NCI-H187 treated with DMSO at 0.1 percent for 48 hours (cell line): ENCODE measurements at places on chromosomes 3 and 15.

DNA sequence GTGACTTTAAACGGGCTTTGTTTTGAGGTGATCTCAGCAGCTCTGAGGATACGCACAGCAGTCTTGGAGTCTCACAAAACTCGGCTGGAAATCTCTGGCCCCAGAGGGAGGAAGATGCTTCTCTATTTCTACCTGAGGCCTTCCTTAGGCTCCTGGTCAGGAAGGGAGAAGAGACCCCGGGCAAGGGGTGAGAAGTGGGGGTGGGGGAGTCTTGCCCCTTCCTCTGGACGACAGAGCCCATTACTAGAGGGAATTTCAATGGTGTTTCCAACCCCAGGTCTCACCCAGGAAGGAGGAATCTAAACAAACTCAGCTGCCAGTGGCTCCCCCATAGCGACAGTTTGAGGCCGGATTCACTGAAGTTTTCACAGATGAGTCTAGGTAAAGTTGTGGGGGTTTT, 37.4 kb upstream of the PCSK6 start:
- DNase-seq: no peak

DNA sequence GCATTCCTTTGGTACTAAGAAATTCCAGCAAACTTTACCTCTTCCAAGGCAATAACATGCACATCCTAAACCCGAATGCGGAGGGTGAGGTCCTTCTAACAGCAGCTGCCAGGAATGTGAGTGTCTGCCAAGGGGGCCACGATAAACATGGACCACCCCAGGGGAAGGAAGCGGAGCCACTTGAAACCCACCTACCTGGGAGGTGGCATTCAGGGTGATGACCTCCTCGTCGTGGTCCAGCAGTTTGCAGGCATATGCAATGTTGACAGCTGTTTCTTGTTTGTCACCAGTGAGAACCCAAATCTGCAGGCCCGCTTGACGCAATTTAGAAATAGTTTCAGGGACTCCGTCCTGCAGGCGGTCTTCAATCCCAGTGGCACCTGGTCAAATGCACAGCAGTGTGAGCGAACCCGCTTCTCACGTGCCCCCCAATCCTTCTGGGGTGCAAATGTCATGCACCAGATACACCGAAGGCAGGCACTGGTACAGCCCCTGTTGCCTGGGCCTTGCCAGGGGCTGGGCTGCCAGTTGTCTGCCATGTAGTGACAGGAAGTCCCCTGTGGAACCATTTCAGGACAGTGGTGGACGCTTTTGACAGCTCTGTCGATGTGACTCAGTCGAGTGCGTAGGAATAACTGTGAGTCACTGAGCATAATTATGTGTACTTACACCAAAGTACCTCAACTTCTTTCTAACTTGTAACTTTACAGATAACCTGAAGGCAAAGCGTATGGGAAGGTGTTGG, 161.2 kb downstream of the ATP10A start:
- DNase-seq: no peak

DNA sequence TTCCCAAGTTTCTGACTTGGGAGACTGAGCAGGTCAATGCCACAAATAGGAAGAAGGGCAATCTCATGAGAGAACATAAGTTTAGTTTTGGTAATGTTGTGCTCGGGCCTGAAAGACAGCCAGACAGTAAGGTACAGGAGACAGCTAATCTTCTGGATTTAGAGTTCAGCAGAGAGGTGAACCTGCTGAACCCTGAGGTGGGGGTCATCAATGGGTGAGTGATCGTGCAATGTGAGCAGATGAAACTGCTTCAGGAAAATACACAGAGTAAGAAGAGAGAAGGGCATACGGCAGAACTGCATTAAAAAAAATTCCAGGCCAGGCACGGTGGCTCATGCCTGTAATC, 23.3 kb downstream of the RUBCN start:
- DNase-seq: no peak

DNA sequence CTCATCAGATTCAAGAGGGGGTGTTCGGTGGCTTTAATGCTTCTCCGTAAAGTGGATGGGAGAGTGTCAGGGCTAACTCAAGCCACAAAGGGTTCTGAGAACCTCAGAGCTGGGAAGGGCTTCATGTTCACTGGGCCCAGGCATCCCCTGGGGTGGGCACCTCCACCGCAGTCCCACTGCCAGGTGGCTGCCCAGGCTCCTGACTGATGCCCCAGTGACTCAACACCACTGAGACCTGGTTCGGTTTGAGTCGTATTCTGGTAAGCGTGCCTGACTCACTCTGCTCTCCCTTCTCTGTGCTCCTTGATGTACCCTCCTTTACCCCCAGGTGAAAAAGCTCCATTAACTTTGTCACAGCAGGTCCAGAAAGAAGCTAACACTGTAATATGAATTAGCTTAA, 304.6 kb downstream of the RPLP1 start:
- DNase-seq: no peak

GRCh38 chr15:29518442-29518841, 248.8 kb upstream of the NSMCE3 start:
- DNase-seq: no peak

DNA sequence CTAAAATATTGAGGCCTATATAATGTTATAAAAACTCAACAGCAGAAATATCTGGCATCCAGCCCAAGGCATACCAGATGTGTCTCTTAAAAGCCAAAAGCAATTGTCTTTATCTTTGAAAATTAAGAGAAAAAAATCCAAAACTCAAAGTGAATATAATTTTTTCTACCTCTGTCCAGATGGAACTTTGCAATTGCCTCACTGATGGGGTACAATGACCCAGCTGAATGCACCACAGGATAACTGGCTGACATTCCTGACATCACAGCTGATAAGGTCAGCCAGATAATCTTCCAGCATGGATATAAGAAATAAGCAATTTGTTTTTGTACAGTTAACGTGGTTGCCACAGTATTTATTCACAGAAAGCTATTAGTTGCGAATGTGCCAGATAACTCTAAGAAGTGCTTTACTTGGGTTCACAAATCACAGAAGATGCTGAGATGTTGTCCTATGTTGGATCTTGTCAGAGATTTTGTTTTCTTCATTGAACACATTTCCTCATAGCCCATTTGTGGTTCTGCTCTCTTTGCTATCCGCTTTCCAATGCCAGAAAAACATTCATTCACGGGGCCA, 566.9 kb upstream of the CCDC54 start:
- no peak for DNase-seq

GRCh38 chr15:49826640-49827234, 205.9 kb downstream of the DTWD1 start:
- DNase-seq: no peak

DNA sequence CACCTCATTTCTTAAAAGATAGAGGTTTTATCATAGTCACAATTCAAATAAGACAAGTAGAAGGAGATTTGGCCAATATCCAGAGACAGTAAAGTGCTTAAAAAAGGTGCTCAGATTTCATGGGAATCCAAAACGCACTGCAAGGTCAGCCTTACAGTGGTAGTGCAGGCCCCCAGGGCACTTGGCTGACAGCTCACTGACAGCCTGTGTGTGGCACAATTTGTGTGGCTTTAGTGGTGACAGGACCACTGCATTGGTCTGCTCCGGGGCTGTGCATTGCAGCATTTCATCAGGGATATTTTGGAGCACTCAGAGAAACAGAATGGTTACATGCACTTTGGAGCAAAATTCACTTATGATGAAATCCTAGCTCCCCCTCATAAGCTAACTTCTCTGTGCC, 544.3 kb downstream of the NTRK3 start:
- no peak for DNase-seq

GRCh38 chr3:111609700-111610099, 14.6 kb upstream of the ZBED2 start:
- DNase-seq: no peak

DNA sequence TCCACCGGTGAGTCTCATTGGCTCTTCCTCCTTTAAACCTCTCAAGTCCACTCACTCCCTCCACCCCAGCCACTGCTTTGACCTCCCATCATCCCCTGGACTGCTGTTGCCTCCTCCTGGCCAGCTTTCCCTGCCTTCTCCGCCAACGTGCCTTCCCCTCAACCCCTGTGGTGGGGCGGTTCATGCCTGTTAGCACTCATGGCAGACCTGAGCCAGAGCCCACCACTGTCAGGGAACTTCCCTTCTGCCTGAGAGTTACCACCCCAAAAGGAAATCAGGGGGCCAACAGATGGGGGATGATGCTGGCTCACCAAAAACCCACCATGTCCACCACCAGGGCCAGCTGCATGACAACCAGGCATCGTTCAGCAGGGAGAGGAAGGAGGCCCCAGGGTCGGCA, 44.2 kb upstream of the SLC6A1 start:
- no peak for DNase-seq

DNA sequence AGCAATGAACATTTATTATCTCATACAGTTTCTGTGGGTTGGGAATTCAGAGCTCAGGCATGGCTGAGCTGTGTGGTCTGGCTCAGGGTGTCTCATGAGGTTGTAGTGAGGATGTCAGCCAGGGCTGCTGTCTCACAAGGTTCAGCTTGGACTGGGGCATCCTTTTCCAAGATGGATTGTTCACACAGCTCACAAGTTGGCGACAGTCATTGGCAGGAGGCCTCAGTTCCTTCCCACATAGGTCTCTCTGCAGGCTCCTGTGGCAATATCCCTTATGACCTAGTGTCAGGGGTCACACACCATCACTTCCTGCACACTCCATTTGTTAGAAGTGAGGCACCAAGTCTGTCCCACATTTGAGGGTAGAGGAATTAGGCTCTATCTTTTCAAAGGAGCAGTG, 56.0 kb downstream of the RPLP1 start:
- no peak for DNase-seq

GRCh38 chr3:174854987-174855386, 4.1 kb upstream of the NAALADL2 start:
- DNase-seq: no peak

GRCh38 chr3:101271728-101272127, 48.6 kb downstream of the IMPG2 start:
- no peak for DNase-seq

DNA sequence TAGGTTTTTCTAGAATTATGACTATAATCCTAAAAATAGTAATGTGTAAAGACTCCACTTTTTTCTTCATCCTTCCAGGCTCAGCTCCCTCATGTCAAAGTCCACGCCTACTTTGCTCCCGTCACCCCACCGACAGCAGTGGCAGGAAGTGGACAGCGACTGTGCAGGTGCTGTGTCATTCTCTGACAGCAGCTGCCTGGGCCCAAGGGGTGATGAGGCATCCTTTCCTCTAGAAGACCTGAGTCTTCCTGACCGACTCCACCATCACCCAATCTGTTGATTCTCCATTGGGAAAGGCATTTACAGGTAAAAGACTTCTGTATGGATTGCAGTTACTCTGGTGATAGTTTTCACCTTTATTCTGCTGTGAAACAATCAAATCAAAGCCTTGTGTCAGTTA, 54.8 kb downstream of the UBP1 start:
- no peak for DNase-seq

DNA sequence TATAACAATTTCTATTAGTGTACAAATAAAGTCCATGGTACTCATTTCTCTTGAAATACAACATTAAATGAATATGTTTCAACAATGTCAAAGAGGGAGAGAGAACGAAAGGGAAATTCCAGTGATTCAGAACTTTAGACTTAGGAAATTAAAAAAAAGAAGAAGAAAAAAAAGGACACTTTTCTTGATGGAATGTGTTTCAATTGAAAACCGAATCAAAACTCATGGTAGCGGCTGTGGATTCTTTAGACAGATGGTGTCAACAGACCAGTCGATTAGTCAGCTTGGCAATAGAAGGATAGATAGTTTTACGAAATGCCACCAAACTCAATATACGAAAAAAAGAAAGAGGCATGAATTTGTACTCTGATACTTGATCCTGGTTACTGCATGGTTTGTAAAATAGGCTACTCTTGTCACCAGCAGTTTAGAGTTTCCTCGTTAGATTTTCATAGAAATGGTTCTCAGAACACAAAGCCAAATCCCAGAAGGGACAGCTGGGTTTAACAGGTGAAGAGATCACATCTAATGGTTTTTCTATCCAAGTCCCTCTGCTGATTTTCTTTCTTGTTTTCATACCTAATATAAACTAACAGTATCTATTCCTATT, 793.5 kb downstream of the ROBO1 start:
- no peak for DNase-seq

GRCh38 chr3:196517162-196517800, 2.1 kb upstream of the SMCO1 start:
- no peak for DNase-seq

DNA sequence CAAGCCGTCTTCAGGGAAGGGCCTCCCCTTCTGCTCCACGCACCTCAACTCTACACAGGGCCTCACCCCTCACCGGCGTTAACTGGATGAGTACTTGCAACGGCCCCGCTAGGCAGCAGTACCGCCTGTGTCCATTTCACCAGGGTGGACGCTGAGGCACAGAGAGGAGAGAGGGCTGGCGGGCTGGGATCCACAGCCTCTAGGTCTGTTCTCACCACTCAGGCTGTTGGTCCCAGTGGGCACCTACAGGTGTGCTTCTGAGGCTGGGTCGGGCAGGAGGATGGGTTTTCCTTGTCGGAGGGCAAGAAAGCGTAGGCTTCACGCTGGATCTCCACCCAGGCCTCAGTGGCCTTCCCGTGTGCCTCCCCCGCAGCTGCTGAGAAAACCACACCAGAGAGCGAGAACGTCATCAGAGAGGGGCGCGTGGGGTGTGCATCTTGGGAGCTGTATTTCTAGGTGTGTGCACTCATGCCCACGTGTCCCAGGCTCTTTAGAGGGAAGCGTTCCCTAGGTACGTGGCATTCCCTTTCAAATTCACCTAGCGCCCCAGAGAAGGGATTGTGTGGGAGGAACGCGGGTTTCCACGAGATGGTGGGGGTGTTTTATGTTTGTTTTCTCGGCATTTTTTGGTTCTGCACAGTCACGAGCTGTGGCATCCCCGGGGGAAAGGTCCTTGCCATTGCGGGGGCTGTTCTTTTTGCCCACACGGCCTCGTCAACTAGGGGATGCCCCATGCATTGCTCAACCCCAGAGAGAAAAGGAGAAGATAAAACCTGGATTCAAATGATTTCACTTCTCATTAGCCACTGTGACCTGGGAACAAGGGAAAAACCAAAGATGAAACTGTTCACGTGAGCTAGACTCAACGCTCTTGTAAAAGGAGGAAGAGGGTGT, 67.7 kb downstream of the MGLL start:
- no peak for DNase-seq

- DNase-seq: peak; percentile 95
Observed at GRCh38 chr3:117696851-117697407, 987.4 kb downstream of the TUSC7 start.

DNA sequence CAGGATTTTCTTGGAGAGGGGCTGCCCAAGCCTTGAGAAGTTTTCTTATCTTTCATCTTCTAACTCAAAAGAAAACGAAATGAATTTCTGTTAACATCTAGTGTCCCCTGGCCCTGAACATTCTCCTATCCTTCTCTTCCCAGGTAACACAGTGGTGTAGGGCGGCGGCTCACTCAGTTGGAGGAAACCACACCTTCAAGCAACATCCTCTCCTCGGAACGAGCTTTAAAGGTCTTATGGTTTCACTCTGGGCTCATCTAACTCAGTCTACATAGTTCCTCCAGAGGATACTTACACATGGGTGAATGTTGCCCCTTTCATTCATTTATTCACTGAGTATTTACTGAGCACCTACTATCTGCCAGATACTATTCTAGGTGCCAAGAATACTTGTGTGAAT, 31.0 kb upstream of the KLHL6 start:
- DNase-seq: no peak

DNA sequence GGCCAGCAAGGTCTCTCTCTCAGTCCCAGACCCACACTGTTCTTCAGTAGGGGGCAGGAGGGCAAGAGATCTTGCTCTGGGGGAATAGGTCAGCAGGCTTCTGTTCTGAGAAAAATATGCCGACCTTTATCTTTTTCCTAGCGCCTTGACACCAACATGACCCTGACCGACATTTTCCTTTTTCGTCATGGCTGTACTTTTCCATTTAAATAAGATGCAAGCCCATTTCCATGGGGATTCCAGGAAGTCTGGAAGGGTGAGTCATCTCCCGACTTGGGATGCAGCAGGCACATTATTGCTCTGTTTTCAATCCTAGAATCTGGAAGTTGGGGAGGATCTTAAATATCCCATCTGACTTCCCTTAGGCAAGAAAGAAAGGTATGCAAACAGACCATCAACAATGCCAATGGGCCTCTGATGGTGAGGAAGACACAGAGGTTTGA, 261.5 kb upstream of the LRTM1 start:
- DNase-seq: no peak
